ENCODE measurements at places on chromosomes 7 and 10.

- no peak for DNase-seq
Observed at GRCh38 chr10:93751832-93752231, 5.9 kb upstream of the LGI1 start.

DNA sequence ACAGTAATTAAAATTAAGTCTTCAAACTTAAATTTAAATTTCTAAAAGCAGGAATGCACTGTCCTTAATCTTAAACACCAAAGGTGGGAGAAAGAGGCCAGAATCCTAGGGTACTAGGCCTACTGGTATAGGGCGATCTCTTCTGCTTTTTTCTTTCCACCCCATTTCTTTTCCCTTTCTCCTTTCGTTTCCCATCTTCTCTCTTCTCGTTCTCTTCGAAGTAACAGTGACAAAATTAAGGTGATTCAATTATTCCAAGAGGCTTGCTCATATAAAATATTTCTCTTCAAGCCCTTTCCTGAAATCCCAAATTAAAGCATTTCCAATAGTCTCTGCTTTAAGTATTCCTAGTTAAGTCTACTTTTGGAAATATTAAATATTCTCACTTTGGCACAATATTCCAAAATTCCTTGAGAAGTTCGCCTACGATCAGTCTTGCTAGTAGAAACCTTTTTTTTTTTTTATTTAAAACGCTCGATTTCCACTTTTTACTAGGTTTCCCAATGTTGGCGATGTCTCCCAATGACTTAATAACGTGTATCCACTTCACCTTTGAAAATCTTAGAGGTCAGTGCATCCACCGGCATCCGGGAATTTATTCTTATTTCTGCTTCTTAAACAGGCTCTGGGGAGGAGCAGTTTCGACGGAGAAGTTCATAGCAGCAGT is 765 bp upstream of the LCOR start:
- no peak for DNase-seq

DNA sequence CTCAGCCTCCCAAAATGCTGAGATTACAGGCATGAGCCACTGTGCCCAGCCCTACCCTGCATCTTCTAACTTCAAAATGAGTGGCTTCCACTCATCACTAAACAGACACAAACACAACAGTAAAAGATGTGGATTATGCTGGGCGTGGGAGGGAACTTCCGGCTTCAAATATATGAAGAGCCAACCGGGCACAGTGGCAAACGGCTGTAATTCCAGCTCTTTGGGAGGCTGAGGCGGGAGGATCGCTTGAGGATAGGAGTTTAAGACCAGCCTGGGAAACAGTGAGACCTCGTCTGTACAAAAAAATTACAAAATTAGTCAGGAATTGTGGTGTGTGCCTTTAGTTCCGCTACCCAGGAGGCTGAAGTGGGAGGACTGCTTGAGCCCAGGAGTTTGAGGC is 92.2 kb upstream of the GNA12 start:
- no peak for DNase-seq

GRCh38 chr10:100750291-100751210 is 5.2 kb downstream of the PAX2 start:
- DNase-seq = no peak

DNA sequence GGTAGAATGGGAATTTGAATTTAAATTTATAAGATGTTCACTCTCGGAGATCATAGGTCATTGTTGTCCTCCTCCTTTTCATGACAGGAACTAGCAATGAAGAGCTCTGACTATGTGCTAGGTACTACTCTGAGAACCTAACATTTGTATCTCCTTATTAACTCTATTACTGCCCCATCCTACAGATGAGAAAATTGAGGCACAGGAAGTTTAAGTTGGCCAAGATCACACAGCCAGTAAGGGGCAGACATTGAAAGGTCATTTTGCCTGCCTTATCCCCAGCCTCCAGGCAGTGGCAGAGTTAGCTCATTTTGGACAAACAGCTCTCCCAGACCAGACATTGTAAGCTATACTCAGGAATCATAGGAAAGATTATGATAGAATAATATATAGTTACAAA is 6.0 kb downstream of the SRGN start:
- DNase-seq = no peak

DNA sequence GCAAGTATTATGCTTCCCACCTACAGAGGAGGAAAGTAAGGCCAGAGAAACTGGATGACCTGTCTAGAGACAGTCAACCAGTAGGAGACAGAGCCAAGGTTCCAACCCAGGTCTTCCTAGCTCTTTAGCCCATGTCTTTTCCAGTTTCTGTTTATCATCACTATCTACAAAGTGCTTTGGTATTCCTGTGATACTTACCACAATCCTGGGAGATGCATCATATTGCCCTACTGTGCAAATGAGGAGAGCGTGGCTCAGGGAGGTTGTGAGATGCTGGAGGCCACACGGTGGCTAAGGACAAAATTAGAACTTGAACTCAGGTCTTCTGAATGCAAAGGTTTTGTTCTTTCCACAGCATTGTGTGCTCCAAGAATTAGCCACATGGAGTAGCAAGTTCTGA is 11.2 kb upstream of the PLEKHA1 start:
- DNase-seq = no peak

Data from anterior cingulate cortex (tissue), 58 donors.